Naive thymus-derived CD4-positive, alpha-beta T cell (primary cell): ENCODE measurements at places on chromosomes 2 and 18. TPM values are rescaled to one million over a fixed set of nuclear protein-coding genes. Genes with fewer than 3 reads are reported as not detected.

Gene CAPN14
- 0.62 TPM for total RNA-seq

Gene UGT1A3
- not detected in 2 replicates for total RNA-seq

Gene SLC14A1
- 4.2 TPM for total RNA-seq

Gene CYBRD1
- total RNA-seq: 1.3 and 1.8 TPM in 2 replicates
